Sciatic nerve (tissue), 2 donors: ENCODE measurements at places on chromosomes 3 and 15. TPM values are rescaled to one million over a fixed set of nuclear protein-coding genes. Genes with fewer than 3 reads are reported as not detected.
A peak's percentile ranks its signal among the peaks of the same experiment; 100 is the strongest.

- no peak for DNase-seq
These were observed 189.5 kb downstream of the WDR72 start for GRCh38 chr15:53569751-53570480.

- DNase-seq, result no peak
These were observed 29.8 kb downstream of the CCR3 start for GRCh38 chr3:46272028-46272451.

- DNase-seq, result no peak
These were observed 82.0 kb downstream of the CHDH start for GRCh38 chr3:53764026-53764775.

GRCh38 chr15:38374556-38374955 is 79.4 kb upstream of the FAM98B start:
- DNase-seq, result no peak

GRCh38 chr15:63606308-63606707 is 9.1 kb downstream of the FBXL22 start:
- no peak for DNase-seq

GRCh38 chr3:139460076-139460475 is 16.2 kb downstream of the RBP2 start:
- no peak for DNase-seq

DNA sequence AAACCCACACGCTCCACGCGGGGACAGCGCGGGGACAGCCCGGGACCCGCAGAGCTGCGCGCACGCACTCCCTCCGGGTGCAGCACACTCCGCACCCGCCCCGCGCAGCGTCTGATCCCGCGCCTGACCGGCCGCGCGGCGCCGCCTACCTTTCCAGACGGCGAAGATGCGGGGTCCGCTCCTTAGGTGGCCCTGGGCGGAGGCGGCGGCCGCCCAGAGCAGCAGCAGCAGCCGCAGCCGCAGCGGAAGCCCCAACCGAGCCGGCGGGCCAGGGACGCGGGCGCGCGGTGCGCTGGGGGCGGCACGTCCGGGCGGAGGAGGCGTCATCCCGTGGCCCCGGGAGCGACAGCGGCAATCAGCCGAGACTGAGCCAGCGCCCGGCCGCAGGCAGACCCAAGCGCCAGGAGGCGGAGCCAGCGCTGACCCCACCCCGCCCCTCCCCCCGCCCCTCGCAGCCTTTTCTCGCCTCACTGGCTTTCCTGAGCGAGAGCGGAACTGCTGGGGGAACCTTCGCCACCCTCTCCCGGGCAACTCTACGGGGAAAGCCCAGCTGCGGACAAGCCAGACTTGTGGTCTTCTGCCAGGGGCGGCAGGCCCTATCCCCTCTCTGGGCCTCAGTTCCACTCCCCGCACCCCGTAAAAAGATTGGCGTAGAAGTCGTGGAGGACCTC is at the start of gene SEMA7A:
TSS of gene SEMA7A (minus strand) at position 367 of the 671 bp plus-strand sequence. CDS start at position 327, 40 bp downstream.
- DNase-seq, result peak; percentile 91

- DNase-seq, result no peak
These were observed 60.9 kb upstream of the ZNF280D start for GRCh38 chr15:56794165-56794552.

The HPS3 gene
- 27.4 TPM for total RNA-seq

The ADAMTS7 gene
- total RNA-seq, result 16.6 TPM
